ENCODE measurements at places on chromosomes 1 and 21.

GRCh38 chr1:225498549-225499136 lies 70.8 kb upstream of the LBR start:
- no peak for DNase-seq

- no peak for DNase-seq
Measured at GRCh38 chr1:183914891-183915290, 110.0 kb downstream of the RGL1 start.

- no peak for DNase-seq
Measured at GRCh38 chr1:234616644-234617043, 6.7 kb upstream of the IRF2BP2 start.

DNA sequence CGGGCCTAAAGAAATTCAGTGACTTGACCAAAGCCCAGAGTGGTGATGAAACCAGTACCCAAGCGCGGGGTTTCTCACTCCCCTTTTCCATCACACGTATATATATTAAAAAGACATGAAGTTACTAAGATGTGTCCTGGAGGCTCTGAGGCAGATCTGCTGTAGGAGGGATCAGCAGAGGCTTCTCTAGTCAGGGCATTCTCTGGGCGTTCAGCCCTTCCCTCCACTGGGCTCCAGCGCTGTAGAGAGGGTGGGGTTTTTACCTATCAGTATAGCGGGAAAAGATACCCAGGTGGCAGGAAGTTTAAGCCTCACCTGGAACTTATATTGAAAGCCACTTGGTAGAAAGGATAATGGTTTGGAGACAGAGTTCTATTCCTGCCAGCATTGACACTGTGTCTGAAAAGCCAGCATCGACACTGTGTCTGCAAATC lies 862 bp upstream of the PLEKHO1 start:
- no peak for DNase-seq

DNA sequence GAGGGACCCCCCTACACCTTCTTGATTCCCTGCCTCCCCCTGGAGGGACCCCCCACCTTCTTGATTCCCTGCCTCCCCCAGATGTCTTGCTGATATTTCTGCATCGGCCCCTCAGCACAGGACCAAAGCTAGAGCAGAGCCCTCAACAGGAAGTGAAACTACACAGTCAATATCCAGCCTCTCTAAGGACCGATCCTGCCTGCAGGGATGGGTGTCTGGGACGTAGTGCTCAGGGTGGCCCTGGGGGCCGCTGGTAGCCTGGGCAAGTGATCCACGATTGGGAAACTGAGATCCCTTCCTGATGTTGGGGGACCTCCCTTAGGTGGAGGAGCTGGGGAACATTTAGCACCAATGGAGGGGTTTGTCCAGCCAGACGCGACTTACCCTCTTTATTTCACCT lies 3.9 kb upstream of the LEFTY2 start:
- no peak for DNase-seq

GRCh38 chr1:100752791-100753190 lies 33.2 kb downstream of the VCAM1 start:
- no peak for DNase-seq

- DNase-seq: peak; percentile 69
Measured at GRCh38 chr1:216710598-216711333, 12.5 kb downstream of the ESRRG start.

All from NCI-H2081 (cell line).